Stimulated activated CD8-positive, alpha-beta memory T cell treated with anti-CD3 and anti-CD28 coated beads, Interleukin-4, amount 100 ng/mL, for 1 hour (primary cell): ENCODE measurements at places on chromosomes 4 and X.

GRCh38 chr4:151356510-151356909 lies 31.1 kb upstream of the SH3D19 start:
- no peak for DNase-seq

- no peak for DNase-seq
Measured at GRCh38 chr4:38949411-38950051, 81.9 kb downstream of the FAM114A1 start.

GRCh38 chr4:36133086-36133485 lies 111.2 kb downstream of the ARAP2 start:
- no peak for DNase-seq

DNA sequence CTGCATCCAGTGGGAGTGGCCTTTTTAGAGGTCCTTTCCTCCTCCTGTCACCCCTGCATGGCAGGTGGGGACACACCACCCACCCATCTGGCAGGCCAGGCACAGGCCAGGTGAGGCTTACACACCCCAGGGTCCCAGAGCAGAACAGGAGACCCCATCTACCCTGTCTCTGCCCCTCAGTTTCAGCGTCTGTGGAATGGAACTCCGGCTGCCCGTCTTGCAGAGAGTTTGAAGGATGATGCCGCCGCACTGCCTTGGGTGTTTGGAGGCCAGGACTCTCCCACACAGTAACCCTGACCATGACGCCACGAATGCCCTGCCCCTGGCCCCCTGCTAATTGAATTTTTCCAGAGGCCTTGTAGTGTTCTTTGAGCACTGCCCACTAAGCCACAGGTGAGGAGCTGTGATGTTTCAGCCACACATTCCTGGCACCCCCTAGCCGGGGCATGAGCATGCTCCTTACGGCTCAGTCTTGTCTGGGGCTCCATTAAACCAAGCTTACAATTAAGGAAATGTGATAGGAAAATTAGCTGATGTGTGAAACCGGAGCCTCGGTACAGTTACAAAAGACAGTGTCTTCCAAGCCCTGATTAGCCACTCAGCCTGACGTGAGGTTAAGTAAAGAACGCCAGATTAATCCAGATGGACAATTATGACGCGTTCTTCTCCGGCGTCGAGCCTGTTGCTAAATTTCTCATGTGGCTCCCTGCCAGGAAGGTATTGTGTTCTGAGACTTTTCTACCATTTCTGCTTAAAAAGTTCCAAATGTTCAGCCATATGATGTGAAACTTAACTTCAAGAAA lies 39.3 kb downstream of the HMX1 start:
- DNase-seq, result no peak

GRCh38 chrX:72243472-72243871 lies 4.6 kb upstream of the ERCC6L start:
- DNase-seq, result no peak

GRCh38 chr4:119284876-119285780 lies 36.8 kb downstream of the FABP2 start:
- no peak for DNase-seq

DNA sequence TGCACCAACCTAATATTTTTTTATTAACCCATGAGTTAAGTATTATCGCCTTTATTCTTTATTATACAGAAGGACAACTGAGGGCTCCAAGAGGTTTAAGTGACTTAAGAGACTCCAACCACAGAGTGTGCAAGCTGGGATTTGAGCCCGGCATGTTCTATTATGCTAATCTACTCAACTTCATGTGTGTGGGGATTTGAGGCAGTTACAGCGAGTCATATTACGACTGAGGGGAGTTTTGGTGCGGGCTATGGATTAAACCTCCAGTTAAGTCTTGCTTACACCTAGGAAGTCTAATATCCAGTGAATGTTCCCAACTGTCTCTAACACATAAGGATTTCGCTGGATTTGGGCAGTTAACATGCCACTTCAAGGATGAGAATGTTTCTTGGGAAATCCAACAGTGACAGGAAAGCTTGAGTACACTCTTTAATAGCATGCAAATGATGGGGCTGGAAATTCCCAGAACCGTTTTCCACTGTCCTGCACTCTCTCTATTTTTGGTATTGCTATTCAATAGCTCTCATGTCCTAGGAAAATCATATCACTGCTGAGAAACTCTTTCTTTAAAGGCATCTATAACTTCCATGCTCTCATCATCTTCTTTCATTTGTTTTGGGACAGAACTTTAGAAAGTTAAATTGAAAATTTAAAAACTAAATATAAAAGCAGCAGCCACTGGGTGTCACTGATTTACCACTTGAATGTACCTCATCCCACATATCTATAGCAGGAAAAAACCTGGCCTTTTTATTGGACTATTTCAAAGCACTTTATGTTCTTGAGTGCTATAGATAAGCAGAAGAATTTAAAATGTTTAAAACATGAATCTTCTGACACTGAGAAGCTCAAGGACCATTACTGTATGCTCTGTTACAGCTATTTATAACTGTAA lies 165.1 kb upstream of the TTC29 start:
- DNase-seq, result no peak

- no peak for DNase-seq
Measured at GRCh38 chr4:6492027-6492590, 19.7 kb upstream of the PPP2R2C start.

DNA sequence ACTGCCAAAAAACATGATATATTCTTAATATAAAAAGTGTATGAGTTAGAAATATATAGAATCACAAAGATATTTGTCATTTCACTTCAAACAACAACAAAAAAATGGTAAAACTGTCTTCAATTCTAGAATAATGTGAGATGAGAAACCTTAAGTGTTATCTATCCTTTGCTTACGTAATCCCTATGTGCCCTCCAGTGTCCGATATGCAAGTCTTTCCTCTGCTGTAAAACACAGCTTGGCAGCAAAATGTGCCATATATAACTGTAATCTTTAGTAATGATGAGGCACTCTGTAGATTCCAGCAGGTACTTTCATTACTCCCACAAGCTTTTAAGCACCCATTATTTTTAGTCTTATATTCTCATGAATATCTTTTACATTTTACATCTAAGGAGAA lies 555.1 kb upstream of the FRG1 start:
- no peak for DNase-seq

GRCh38 chrX:114028907-114029662 lies 554.8 kb upstream of the HTR2C start:
- no peak for DNase-seq

DNA sequence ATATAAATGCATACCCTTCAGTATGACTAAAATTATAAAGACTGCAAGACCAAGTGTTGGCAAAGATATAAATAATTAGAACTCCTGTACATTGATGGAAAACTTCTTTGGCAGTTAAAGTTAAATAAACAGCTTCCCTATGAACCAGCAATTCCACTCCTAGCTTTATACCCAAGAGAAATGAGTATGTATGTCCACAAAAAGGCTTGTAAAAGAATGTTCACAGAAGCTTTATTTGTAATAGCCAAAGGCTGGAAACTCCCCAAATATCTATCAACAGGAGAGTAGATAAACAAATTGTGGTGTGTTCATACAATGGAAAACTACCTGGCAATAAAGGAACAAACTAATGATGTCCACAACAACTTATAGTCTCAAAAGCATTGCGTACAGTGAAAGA lies 184.8 kb downstream of the AMELX start:
- DNase-seq, result no peak

DNA sequence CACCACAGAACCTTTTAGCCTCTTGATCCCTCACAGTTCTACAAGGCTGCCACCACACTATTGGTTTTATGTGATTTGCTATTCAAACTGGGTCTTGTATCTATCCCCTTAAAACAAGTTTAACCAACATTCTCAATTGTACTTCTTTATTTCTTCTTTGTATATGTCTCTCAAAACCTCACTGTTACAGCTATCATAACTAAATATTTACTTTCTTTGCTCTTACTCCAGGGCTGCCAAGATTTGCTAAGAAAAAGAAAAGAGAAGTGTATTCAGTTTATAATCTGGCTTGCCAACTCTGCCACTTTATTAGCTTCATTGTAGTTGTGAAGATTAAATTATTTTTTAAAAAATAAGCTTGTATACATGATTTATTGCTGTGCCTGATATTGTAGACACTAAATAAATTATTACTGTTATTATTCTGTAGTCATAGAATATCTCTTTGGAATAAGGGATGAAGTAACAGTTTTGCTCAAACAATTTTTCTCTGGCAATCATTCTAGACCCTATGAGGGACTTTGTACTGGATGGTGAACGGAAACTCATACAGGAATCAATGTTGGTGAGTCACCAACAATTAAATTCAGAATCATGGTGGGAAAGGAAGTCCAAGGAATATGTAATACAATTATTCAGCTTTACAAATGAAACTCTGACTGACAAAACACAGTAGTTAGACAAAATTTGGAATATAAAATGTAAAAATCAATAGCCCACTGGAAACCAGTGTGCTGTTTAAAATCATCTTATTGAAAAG lies 127.1 kb upstream of the DCAF8L1 start:
- DNase-seq, result no peak

DNA sequence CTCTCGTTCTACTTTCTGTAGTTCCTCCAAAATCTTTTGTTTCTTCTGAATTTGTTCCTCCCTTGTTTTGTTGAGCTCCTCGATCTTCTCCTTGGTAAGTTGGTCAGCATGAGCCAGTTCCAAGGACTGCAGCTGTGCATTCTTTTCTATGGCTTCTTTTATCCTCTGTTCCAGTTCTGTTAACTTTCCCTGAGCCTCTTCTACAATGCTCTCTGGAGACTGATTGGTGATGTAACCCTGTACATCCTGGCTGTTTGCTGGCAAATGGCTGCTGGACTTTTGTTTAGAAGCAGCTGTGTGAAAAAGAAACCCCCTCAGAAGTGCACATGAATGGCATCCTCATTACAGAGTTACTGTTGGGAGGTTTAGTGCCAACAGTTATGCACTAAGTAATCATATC lies 70.5 kb upstream of the COX18 start:
- DNase-seq, result no peak
